ENCODE measurements at places on chromosomes 1 and 21.

DNA sequence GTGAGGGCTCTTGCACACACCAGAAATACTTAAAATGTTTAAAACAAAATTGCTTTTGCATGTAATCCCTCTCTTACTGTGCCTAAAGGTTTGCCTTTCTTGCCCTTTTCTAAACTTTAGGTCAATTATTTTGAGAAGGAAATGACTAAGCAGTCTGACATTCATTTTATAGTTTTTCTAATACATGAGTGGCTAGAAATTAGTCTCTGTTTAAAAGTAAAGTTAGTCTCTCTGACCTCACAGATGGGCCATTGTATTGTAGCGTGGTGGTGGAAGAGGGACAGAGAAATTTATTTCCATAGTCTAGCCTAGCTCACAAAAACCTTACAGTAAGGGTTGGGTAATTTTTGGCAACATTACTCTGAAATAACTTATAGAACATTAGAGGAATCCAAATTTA lies 3.6 kb upstream of the COL11A1 start:
- DNase-seq, result no peak

DNA sequence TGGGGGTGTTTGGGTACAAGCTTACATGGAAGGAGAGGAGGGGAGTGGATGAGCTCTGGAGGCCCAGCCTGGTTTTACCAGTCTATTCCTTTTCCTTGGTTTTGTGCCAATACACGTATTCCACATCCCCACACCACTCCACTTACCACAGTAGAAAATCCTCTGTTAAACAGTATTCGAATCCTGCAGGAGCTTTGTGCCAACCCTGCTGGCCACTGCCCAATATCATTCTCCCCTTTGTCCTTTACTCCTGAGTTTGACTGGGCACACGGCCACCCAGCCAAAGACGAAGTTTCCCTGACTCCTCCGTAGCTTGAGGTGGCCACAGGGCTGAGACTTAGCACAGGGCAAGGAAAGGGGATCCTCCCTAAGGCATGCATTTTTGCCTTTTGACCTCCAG lies 61.6 kb downstream of the TMCO4 start:
- DNase-seq, result peak; percentile 18

DNA sequence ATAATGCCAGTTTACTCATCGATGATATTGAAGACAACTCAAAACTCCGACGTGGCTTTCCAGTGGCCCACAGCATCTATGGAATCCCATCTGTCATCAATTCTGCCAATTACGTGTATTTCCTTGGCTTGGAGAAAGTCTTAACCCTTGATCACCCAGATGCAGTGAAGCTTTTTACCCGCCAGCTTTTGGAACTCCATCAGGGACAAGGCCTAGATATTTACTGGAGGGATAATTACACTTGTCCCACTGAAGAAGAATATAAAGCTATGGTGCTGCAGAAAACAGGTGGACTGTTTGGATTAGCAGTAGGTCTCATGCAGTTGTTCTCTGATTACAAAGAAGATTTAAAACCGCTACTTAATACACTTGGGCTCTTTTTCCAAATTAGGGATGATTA lies 13.7 kb downstream of the GGPS1 start:
- no peak for DNase-seq

DNA sequence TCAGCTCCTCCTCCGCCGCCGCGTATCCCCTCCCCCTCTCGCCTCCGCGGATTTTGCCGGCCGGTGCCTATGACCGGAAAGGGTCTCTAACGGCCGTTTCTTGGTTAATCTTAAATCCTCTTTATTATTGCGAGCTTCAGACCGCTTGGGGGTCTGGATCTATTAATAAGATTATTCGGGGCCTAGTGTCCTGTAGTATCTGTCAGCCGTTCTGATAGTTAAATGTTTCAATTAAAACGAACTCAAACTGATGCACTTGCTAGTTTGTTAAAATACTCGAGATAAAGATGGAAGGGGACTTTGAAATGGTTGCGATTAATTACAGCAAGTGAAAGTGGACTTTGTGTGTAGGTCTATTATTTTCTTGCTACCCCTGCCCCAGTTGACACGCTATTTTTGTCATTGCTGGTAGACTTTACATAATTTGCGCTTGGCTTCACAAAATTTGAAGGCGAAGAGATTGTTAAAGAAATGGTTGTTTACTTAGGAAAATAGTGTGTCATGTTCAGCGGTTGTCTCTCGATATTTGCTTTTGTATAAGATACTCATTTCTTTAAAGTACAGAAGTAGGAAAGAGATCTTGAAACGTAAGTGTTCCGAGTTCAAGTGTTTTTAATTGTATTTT lies 779 bp downstream of the SON start:
- DNase-seq, result no peak

DNA sequence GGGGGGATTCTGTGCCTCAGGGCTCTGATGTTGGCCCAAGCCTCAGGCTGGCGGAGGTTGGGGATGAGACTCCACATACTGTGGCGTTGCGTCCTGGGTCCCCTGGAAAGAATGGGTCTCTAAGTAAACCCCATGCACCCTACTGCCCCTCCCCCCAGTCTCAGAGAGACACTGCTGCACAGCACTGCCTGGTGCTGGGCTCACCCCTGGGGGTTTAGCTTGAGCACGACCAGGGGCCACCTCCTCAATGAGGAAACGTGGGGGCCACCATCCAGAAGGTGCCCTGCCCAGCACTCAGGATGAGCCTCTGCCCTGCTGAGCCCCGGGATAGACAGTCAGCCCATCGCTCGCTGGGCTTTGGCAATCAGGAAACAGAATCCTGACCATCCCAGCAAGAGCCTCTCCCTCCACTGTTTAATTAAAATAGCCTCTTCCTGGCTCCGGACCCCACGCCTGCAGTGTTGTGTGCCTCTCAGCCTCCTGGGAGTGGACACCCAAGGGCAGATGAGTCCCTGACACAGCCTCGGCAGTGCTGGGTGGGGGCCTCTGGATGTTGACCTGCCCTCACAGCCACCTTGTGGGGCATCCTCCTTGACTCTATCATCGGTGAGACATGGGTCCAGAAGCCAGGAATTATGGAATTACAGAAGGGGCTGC lies 3.5 kb upstream of the KRTAP10-4 start:
- no peak for DNase-seq

- no peak for DNase-seq
Measured at GRCh38 chr1:7460807-7461206, 310.3 kb upstream of the VAMP3 start.

GRCh38 chr1:112472142-112472541 lies 36.6 kb upstream of the WNT2B start:
- no peak for DNase-seq

DNA sequence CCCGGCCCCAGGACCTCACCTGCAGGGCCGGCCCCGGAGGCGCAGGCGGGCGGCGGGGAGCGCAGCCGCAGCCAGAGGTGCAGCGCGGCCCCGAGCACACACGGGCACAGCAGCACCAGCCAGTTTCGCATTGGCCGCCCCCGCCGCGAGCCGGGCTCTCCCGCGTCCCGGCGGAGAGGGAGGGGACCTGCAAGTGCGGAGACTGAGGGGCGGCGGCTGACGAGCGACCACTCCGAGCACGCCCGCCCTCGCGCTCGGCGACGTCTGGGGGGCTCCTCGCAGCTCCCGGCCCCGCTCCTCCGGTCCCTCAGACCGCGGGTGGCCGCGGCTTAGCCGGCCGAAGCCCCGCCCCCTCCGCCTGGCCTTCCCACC lies at the start of gene B3GALNT2:
Gene B3GALNT2, minus strand, starts transcription at position 331 of the 372 bp plus-strand sequence. Its CDS starts 200 bp downstream, at position 131.
- DNase-seq, result no peak

DNA sequence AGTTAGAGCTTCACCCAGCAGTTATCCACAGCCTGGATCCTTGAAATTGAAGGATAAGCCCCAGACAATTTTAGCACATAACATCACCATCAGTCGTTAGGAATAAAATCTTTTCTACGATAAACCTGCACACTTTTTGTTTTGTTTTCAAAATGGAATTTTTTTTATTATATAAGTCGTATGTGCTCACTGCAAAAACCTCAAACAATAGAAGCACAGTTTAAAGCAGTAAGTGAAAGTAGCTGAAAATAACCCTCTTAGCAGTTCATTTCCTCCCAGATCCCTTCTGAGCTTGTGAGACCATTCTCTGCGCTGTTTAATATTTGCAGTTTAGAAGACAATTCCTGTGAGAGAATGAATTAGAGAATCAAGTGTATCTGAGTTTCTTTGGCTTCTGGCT lies 38.3 kb downstream of the ELK4 start:
- no peak for DNase-seq

GRCh38 chr1:100517515-100517914 lies 20.4 kb upstream of the GPR88 start:
- no peak for DNase-seq

GRCh38 chr1:229228522-229228921 lies 42.4 kb upstream of the RAB4A start:
- DNase-seq, result no peak

- peak; percentile 56 for DNase-seq
Measured at GRCh38 chr1:15304708-15305467, 57.9 kb downstream of the FHAD1 start.

DNA sequence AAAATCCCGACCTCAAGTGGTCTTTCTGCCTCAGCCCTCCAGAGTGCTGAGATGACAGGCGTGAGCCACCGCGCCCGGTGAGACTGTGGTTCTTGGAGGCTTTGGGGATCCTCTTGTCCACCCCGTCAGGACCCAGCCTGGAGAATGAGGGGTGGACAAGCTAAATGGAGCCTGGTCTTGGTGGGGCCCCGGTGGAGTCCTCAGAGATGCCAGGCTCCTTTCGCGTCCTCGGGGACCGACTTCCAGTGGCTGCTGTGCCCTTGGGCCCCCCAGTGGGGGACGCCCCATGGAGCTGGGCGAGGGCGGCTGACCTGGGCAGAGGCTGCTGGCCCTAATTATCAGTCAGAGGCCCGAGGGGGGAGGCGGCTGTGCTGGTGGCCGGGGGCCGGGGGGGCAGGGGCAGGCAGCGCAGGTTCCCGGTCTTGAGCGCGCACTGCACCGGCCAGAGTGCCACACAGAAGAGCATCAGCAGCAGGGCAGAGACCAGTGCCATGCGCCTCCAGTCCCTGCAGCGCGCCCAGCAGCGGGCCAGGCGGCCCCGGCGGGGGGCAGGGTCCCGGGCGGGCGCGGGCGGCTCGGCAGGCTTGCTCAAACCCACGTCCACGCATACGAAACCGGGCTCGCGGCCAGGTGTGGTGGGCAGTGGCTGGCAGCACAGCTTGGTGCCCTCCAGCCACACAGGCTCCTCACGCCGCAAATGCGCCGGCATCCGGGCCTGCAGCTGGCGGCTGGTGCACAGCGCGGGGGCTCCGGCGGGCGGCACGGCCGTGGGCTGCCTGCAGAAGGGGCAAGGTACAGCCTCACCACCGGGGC lies 2.4 kb downstream of the RNF223 start:
- no peak for DNase-seq

DNA sequence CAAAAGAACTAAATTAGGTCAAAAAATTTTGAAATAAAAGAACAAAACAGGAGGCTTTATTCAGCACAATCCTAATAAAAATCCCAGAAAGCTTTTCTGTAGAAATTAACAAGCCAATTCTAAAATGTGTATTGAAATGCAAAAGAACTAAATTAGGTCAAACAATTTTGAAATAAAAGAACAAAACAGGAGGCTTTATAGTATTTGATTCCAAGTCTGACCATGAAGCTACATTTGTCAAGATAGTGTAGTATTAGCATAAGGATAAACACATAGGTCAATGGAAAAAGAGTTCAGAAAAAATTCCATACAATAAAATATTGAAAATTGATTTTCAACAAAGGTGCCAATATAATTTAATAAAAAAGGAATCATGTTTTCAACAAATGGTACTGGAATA lies 10.8 kb downstream of the LRRC40 start:
- DNase-seq, result no peak

DNA sequence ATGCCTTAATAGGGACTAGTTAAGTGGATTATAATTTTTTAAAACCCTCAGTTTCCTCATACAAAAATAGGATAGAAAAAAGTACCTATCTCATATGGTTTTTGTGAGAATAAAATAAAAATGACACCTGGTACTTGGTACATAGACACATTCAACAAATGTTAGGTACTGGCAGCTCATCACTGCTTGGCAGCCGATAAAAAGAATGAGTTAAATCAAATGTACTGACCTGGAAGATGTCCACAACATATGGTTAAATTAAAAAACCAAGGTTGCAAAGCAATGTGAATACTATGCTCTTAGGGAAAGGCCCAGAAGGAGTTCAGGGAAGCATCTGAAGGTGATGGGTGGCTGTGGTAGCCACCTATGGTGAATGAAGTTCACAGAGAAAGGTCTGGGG lies 64.9 kb upstream of the SMYD2 start:
- no peak for DNase-seq

DNA sequence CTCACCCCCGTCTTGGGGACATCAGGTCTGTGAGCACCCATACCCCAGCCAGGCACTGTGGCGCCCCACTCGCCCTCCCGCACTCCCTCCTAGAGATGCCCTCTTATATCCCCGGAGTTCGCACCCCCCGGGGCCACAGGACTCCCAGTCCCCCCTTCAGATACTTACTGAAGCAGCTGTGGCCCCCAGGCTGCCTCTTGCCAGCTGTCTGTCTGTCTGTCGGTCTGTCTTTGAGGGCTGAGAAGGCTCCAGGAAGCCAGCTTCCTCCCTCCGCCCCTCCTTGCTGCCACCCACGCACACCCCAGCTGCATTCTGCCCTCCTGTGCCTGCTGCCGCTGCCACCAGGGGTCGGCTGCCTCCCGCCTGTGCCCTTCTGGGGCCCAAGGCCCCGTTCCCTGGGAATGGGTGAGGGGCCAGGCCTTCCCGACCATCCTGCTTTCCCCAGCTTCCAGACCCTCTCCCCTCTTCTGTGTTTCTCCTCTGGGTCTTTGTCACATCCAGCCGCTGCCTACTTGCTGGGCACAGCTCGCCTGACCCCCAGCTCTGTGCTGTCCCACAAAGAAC lies at the start of gene PTPN7:
Gene PTPN7, minus strand, starts transcription at position 226 of the 564 bp plus-strand sequence. CDS start 1,200 bp downstream, outside the sequence.
- no peak for DNase-seq

GRCh38 chr1:35883635-35884101 lies 659 bp downstream of the AGO1 start:
- DNase-seq, result peak; percentile 48

GRCh38 chr1:192809307-192810252 lies 741 bp downstream of the RGS2 start:
- DNase-seq, result peak; percentile 77

GRCh38 chr1:233641029-233641428 lies 27.1 kb downstream of the KCNK1 start:
- DNase-seq, result no peak

DNA sequence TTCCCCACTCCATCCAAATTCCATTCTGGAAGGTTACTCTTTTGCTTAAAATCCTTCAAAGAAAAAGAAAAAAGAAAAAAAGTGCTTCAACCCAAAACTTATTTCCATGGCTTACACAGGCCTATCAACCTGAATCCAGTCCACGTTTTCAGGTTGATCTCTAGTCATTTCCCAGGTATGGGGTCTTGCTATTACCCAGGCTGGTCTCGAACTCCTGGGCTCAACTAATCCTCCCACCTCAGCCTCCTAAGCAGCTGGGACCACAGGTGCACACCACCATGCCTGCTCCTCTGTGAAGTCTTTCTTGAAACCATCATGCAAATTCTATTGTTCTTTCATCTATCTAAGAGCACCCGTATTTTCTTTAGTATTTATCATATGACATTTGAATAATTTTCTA lies 7.6 kb downstream of the RNF19B start:
- no peak for DNase-seq

DNA sequence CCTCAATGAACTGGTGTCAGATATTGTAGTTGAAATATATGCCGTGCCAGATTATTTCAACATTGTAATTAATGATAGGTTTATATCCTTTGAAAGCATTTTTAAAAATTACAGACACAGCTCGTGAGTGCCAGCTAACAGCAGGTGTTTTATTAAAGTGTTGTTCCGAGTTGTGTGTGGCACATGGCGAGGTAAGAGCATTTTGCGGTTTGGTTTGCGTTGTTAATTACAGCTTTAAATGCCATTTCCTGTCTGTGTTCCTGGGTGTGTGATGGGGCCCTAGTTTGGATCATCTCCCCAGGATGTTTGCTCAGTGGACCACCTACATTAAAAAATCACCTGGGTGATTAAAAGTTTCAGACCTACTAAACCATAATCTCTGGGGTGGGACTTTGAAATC lies 97.4 kb downstream of the PRDM2 start:
- DNase-seq, result no peak

- DNase-seq, result peak; percentile 74
Measured at GRCh38 chr1:206705191-206705590, 20.5 kb downstream of the MAPKAPK2 start.
